Neural cell (in vitro differentiated cells): ENCODE measurements at places on chromosomes 3 and 15. TPM values are rescaled to one million over a fixed set of nuclear protein-coding genes. Genes with fewer than 3 reads are reported as not detected.

The DNASE1L3 gene
- not detected in 2 replicates for polyA plus RNA-seq

The ITGA11 gene
- 0.04 TPM in 1 of 2 replicates, not detected in the other for polyA plus RNA-seq

The MAP1A gene
- polyA plus RNA-seq, result 3.4 and 5.1 TPM in 2 replicates

The TMCO5A gene
- not detected in 2 replicates for polyA plus RNA-seq

The UROC1 gene
- not detected in 2 replicates for polyA plus RNA-seq

The HRG gene
- not detected in 2 replicates for polyA plus RNA-seq
